ENCODE measurements at places on chromosomes 4 and X.

DNA sequence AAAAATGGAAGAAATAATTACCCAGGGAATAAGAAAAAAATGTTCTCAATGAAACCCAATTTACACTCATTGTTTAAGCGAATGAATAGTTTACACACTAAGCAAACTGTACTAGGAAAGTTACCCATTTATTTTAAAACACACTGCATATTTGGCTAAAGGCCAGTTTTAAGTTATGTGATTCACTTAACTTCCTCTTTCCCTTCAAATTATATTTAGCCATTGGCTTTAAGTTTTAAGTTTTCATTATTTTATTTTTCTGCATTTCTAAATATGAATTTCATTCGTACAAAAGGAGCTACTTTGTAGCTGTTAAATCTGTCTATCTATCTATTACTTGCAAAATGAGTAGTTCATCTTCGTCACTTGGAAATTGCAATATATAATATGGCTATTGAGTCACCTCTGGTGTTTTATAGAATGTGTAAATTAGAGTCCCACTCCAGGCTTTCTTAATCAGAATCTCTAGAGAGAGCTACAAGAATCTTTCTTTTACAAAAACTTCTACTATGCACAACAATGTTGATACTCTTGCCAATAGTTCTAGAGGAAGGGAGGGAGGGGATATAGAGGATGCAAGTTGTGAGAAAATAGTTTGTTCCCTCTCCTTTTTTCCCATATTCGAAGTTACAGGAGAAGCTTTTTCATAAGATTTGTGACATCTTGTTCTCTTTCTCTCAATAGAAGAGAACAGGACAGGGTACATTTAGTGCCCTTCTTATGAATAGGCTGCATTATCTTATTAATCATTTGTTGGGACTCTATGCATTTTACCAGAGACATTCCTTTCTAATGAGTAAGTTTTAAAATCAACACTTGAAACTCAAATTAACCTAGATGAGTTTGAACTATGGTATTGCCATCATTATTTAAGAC, 41.8 kb downstream of the SULT1B1 start:
- no peak for DNase-seq

DNA sequence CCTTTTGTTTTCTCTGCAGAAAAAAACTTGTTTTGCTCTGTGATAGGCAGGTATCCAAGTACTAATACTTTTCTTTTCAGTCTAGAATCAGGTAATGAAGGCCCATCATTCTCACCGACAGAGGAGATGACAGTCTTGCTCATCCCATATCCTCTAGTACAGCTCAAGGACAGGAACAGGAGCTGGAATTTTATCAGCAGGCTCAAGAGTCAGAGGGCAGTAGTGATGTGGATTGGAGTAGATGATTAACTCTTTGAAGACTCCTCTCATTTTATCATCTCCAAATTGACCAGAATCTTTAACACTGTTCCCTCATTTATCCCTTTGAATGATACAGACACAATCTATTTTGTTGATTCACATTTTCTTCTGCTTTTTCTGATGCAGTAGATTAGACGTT, 162.7 kb downstream of the FRAS1 start:
- no peak for DNase-seq

- no peak for DNase-seq
Measured at GRCh38 chrX:45134315-45134731, 66.4 kb downstream of the DIPK2B start.

GRCh38 chr4:26226629-26227376, 94.0 kb upstream of the RBPJ start:
- no peak for DNase-seq

DNA sequence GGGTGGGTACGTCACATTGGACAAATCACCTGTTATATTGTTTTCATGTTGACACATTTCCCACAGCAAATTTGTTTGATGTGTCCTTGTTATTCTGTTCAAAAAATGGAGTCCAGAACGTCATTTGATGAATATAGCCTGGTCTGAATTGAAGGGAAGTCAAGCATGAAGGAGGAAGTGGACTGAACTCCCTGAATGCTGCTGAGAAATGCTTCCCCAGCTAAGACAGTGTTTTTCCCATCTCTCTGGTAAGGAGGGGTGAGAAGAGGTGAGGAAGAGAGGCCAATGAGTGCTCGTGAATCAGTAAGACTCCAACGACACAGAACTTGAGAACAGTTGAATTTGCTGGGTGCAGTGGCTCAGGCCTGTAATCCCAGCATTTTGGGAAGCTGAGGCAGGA, 127.4 kb downstream of the RBM47 start:
- DNase-seq, result no peak

- no peak for DNase-seq
Measured at GRCh38 chr4:81418572-81418971, 53.1 kb downstream of the RASGEF1B start.

DNA sequence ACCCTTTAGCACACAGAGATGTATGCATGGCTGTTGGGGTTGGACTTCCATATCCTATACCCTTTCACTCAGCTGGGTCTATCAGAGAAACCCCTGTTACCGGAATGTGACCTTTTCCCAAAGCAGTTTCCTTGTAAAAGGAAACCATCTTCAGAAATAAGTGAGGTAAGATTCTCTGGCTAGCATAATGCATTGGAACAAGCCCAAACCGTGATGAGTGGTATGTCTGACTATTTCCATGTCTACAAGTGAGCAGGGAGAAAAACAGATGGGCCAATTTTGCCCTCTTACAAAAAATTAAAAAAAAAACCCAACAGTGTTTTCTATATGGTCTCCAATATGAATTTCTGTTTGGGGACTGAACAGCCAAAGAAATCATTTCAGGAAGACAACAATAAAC, 283.9 kb downstream of the SMARCA1 start:
- no peak for DNase-seq

DNA sequence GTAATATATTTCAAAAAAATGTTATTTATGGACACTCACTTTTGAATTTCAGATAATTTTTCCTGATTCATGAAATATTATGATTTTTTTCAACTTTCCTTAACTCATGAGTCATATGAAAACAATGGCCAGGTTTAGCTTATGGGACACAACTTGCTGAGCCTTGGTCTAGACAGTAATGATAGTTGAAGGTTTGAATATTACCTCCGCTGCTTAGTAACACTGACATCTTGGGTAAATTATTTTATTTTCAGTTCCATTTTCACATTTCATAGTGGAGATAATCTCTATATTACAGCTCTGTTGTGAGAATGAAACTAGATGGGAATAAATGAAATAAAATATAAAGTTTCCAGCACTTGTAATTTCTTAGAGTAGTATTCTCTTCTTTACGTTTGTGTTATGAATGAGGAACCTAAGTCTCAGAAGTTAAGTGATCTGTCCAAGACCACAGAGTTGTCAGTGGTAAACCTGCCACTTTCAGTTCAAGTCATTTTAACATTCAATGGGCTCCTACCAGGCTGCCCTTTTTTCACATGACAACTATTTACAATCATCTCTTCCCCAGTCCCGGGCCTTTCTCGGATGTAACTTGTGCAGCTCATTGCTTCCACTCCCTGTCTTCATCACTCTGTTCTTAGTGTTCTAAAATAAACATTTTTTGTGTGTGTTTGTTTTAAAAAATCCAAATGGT, 46.8 kb upstream of the GC start:
- no peak for DNase-seq

Measured in aorta (tissue), 5 donors.